ENCODE measurements at places on chromosomes 1 and 21.

DNA sequence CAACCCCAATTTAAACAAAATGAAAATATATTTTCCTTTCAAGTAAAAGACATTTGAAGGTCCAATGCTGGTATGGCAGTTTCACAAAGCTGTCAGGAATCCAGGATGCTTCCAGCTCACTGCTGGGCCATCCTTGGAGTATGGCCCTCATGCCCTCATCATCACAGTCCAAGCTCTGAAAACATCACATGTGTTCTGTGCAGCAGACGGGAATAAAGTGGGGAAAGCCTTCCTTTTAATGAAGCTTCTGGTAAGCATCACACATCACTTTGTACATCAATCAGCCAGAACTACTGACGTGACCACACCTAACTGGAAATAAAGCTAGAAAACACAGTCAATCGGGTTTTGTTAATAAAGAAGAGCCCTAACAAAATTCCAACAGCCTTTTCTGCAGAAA, 22.7 kb downstream of the CDC42BPA start:
- DNase-seq: no peak

DNA sequence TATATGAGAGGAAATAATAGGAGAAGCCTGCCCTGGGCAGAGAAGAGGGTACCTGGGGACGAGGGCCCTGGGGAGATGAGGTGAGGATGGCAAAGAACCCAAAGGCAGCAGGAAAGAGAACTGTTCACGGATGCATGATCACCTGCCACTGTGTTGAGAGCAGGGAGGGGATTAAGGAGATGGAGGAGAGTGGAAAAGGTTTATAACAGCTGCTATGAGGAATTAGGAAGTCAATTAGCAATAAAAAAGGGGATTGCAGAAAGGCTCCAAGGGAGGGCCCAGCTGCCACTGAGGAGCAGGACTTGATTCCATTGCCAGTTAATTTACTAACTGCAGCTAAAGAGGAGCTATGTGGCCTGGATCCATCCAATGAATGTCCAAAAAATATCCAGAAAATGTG, 61.1 kb downstream of the GFI1 start:
- no peak for DNase-seq

DNA sequence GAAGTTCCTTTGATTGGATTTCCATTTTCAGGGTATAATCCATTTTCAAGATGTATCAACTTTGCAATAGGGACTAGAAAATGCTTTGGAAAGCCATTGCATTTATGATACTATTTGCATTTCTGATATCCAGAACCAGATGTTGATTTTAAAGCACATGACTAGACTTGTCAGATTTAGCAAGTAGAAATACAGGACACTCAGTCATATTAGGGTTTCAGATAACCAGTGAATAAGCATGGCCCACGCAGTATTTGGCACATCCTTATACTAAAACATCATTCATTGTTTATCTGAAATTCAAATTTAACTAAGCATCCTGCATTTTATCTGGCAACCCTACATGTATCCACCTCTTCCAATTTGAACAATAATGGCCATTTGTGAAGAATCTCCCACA, 113.3 kb upstream of the DPT start:
- no peak for DNase-seq

GRCh38 chr1:56821462-56821797, 2.2 kb upstream of the FYB2 start:
- peak; percentile 38 for DNase-seq

GRCh38 chr1:36408479-36408878, 10.8 kb upstream of the LSM10 start:
- peak; percentile 50 for DNase-seq

DNA sequence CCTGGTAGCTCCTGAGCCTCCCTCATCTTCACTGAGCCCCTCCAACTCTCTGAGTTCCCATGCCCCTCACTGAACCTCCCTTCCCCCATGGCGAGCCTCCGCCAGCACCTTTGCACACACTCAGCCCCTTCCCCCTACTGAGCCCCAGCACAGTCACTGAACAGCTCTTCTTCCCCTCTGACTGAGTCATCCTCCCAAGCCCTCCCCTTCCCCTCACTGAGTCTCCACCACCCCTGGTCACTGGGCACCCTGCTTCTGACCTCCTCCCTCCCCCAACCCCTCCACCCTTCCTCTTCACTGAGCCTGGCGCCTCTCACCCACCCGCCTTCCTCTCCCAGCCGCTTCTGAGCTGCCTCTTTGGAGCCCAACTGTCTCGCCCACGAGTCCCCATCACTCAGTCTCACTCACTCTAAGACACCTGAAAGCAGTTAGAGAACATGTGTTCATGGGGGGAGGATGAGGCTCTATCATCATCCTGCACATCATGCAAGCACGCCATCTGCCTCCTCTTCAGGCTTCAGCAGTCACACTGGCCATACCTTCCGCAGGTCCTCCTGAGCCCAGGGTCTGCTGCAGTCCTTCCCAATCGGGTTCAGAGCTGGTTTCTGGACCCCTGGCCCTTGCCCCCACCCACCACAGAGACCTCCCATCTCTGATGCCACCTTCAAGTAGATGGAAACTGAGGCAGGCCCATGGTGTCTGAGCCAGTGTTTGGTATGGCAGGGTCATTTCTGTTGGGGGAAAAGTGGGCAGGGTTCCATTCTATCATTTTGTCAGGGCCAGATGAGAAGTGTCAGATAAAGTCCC, 2.0 kb upstream of the TRNP1 start:
- DNase-seq: no peak

- DNase-seq: peak; percentile 46
Observed at GRCh38 chr1:100719490-100719889, at the start of gene VCAM1. Gene VCAM1 (plus strand): TSS chr1:100719742. CDS start chr1:100719861, 119 bp downstream.

DNA sequence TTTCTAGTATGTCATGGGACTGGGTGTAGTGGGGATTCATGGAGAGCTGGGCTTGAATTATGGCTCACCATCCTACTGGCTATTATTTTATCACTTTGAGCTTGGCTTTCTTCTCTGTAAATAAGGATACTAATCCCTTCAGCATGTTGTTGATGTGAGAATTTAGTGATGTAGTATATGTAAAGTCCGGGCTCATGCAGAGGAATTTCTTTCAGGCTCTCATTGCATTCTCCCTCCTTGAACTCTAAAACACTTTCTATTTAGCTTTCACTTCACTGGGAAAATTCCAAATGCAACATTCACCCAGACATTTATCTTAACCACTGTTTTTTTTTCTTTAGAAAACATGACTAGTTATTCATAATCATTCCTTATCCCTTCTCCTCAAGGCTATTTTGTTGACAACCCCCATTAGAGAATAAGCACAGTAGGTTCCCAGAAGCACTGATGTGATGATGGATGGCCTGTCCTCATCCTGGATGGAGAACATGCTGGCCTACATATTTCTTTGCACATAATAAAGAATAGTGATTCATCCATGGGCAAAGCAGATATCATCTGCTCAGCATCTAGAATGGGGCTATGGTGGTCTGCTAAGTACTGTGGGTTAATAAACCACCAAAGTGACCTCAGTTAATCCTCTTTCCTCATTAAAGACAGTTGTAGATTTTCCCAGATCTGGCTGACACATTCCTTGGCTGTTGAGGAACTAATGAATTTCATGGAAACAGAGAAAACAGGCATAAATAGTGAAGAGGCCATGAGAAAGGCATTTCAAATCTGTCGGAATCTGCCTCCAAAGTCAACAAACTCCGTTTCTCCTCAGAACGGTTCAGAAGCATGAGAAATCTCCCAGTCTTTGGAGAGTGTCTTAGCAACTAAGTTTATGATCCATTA, 68.0 kb upstream of the CYP2J2 start:
- peak; percentile 75 for DNase-seq

DNA sequence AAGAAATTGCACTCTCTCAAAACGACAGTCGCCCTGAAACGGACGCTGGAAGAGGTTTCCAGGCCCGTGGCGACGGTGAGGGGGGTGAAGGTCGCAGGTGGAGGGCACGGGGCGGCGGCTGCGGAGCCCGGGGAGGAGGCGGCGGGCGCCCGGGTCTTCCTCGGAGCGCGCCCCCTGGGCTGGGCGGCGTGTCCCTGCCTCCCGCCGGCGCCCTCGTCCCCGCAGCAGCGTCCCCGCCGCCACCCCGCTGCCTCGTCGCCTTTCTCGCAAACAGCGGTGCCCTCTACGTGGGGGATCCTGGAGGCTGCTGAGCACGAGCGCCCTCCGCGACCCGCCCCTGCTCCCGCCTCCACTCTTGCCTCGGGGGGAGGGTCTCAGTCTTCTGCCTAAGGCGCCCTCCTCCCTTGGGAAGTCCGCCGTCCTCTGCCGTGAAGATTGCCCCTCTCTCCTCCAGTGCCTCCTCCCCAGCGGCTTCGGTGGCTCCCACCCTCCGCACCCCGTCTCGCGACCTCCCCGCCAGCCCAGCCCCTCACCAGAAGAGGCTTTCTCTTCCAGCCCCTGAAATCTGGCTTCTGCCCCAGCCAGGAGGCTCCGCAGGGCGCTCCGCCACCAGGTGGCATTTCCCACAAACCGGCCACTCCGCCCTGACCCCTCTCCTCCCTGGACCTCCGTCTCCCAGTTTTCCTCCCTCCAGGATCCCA, 227.4 kb downstream of the SDCCAG8 start:
- DNase-seq: no peak

DNA sequence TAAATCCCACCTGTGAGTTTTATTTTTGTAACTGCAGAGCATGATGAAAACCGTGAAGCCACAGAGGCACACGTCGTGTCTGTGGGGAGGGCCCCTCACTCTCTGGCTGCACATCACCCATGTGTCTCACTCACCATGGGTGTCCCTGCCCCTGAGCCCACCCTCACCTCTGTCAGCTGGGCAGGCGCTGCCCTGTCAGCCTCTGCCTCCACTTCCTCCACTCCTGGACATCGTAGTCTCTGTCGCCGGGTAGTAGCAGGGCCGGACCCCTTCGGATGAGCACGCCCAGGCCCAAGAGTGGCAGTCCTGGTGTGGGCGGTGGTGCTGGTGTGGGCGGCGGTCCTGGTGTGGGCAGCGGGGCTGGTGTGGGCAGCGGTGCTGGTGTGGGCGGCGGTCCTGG, 37.3 kb downstream of the COL18A1 start:
- DNase-seq: no peak

GRCh38 chr1:243267914-243268653, 12.2 kb downstream of the SDCCAG8 start:
- DNase-seq: peak; percentile 90

DNA sequence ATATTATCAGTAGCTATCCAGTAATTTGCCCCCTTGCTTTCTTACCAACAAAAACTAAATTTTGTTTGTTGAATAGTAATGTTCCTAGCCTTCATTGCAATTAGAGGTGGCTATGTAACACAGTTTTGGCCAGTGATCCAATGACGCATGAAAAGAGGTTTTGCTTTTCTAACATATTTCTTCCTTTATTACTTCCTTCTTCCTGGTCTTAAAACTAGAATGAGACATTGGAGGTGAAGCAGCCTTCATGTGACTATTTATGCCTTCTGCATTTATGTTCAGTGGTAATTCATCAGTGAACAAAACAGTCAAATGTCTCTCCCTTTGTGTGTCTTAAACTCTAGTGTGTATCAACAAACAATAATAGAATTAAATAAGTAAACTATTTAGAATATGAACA, 35.5 kb downstream of the LRIF1 start:
- no peak for DNase-seq

DNA sequence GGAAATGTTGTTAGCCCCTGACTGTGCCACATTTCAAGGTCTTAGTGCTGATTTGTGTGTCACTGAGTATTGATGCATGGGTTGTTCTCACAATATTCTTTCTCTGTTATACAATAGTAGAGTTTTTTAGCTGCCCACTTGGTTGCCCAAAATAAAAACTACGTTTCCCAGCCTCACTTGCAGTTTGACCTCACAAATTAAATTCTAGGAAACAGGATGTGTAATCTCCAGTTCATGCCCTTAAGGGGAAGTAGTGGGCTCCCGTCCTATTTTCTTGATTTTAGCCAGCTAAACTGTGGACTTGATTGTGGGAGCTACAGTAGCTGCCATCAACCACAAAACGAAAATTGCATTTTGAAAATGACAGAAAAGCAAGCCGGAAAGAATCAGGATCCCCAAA, 27.3 kb upstream of the LAMC1 start:
- DNase-seq: no peak

- no peak for DNase-seq
Observed at GRCh38 chr1:181369416-181369815, 113.9 kb upstream of the CACNA1E start.

GRCh38 chr1:6935361-6935883, 150.2 kb downstream of the CAMTA1 start:
- DNase-seq: no peak

DNA sequence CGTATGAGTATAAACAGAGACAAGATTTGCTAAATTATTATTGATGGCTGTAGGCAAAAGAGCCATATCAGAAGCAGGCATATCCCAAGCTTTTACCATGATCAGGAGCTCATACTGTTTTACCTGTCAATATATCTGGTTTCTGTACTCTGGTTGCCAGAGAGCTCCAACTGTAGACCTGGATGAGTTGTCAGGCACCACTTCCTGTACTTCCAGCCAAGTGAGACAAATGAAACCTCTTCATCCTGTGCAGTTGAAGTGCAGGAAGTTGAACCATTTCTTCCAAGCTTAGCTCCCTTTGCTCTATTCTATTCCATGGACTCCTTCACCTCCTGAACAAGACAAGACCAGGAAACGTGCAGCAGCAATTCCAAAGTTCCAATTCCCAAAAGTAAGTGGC, 115.6 kb downstream of the ZNF281 start:
- no peak for DNase-seq

- peak; percentile 45 for DNase-seq
Observed at GRCh38 chr21:31781737-31782136, 49.8 kb upstream of the SCAF4 start.

DNA sequence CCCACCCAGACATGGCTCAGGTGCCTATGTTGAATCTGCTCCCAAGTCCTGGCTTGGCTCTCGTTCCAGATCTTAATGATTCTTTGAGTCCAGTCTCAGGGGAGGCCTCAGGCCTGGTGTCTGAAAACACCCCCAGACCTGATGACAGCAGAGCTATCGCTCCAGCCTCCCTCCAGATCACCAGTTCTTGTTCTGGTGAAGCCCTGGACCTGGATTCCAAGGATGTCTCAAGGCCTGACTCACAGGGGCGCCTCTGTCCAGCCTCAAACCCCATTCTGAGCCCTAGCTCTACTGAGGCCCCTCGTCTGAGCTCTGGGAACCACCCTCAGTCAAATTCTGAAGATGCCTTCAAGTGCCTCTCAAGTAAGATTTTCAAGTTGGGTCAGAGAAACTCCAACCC, 11.4 kb downstream of the MROH7 start:
- DNase-seq: no peak

GRCh38 chr21:45517249-45518065, 24.8 kb downstream of the SLC19A1 start:
- peak; percentile 46 for DNase-seq

GRCh38 chr1:30885570-30886522, 22.7 kb downstream of the SDC3 start:
- no peak for DNase-seq

All from fibroblast of pulmonary artery (primary cell).